HEK293T (cell line): ENCODE measurements at places on chromosomes 2 and 18.

DNA sequence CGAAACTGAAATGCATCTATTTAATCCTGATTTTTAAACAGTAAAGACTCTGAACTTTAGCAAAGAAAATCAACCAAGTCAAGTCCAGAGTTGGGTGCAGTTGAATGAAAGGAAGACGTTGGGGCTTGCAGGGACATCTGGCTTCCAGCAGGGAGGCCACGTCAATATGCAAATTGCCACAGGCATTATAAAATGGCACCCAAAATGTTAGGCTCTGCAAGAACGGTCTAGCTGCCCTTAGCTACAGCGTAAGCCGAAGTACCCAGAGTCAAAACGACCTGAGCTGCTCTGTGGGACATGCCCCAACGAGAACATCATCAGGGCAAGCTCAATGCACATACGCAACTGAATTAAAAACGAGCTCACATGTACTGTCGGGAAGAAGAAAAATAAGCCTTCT lies 30.7 kb downstream of the DOCK10 start:
- DNase-seq: no peak

- DNase-seq: no peak
Observed at GRCh38 chr2:170766693-170767092, 3.5 kb upstream of the ERICH2 start.

GRCh38 chr2:42117182-42117579 lies 52.0 kb upstream of the EML4 start:
- DNase-seq: no peak

GRCh38 chr2:70340075-70340474 lies 38.2 kb upstream of the FAM136A start:
- DNase-seq: no peak

DNA sequence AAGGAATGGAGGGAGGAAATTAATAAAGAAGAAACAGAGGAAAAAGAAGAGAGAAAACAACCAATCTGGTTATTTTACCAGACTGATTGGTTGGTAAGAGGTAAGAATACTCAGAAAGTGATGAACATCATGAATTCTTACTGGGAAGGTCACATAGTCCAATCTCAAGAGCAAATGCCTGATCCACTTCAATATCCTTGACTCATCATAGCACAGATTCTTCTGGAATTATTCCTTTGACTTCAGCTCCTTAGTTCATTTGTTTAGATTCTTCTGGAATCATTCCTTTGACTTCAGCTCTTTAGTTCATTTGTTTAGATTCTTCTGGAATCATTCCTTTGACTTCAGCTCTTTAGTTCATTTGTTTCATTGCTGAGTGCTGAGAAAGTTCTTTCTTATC lies 2030.6 kb upstream of the CELF4 start:
- DNase-seq: no peak

DNA sequence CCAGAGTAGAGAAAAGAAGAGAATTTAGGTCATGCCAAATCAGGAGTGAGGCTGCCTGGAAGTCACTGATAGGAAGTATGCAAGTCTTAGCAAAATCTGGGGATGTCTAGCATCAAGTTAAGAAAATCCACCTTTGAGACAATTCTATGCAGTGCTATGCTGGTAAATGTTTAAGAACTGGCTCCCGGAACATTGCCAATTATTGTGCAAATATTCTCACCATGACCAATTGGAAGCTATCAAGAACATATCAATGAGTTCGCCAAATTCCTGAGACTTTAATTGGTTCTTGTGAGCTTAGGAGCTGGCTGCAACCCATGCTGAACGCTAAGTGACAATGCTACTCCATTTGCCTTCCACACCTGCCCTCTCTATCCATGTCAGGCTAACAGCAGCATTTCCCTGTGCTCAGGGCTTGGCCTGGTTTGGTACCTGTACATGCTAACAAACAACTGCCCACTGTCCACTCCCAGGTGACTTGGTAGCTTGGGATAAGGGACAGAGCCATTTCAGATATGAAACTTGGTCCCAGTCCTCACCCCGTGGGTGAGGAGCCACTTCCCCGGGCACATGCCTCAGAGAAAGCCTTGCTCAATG lies 172.9 kb upstream of the KLHL29 start:
- no peak for DNase-seq

DNA sequence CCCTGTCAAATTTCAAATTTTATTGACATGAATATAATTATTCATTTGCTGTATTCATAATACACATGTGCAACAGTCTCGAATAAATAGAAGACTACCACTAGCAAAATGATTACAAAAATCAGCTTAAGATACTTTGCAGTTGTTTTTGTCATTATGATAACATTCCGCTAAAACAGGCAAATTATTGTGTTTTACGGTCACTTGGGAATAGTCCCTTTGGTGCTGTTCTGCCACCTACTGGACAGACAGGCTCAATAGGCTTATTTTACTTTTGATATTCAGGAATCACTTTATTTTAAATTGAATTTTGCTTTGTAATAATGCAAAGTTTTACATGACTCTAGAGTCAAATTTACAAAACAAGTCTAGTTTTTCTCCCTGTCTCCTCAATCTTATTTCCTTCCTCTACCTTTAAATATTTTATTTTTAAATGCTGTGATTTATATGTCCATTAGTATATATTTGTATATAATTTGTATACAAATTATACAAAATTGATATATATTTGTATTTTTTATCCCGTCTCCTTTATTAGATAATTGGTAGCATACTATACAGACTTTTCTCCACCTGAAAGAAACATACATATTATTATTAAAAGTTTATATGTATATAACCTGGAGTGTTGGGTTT lies 456.3 kb downstream of the DLGAP1 start:
- peak; percentile 8 for DNase-seq

- no peak for DNase-seq
Observed at GRCh38 chr2:144479138-144479537, 40.8 kb downstream of the ZEB2 start.

GRCh38 chr2:43227830-43228281 lies 1.4 kb upstream of the ZFP36L2 start:
- no peak for DNase-seq

- no peak for DNase-seq
Observed at GRCh38 chr2:157486596-157487270, 42.8 kb upstream of the CYTIP start.

DNA sequence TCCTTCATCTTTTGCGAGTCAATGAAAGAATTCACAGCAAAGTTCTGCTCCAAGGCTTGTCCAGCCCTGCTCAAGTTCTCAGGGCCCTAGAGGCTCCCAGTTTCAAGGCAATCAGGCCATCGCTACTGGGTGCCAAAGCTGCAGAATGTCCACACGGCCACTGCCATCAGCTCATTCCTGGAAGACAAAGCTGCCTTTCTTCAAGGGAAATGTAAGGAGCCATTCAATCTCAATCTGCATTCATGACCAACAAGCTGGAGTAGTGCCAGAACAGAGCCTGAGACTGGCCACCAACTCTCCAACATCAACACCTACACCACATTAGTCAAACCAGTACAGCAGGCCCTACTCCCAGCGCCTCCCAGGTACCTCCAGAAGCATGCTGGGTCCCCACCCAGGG lies 202.2 kb downstream of the TCF4 start:
- no peak for DNase-seq

DNA sequence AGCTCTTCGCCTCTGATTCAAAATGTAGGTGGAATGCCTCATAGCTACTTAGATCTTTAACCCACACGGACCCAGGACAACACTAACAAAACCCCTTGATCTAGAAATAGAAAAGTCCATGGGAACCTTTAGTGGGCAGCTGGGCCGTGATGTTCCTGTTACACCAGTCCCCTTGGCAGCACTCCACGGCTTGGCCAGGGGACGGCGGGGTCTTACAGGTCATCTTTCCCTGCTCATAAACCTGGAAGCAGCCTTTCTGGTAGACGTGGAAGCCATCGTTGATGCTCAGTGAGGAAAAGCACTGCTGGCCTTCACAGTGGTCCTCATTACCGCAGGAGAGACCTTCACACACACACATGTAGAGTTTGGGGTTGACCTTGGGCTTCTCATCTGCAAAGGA lies 95.9 kb downstream of the ACVR1 start:
- DNase-seq: no peak

- DNase-seq: no peak
Observed at GRCh38 chr18:46754661-46755292, 2.1 kb downstream of the ST8SIA5 start.

DNA sequence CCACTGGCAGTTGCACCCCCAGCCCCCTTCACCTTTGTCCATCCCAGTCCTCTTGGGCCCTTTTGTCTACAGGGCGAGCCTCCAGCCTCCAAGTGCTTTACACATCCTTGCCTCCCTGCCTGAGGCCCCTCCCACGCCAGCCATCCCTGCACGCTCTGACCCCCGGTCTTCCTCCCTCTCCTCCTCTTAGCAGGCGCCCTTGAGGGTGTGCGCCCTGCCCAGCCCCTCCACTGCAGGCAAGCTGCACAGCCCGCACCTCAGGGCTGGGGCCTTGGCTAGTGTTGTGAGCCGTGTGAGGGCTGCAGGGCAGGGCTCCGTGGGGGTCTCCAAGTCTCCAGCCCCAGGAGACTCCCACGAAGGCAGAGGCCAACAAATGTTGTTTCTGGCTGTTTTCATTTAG lies 6.9 kb downstream of the BOK start:
- DNase-seq: no peak

DNA sequence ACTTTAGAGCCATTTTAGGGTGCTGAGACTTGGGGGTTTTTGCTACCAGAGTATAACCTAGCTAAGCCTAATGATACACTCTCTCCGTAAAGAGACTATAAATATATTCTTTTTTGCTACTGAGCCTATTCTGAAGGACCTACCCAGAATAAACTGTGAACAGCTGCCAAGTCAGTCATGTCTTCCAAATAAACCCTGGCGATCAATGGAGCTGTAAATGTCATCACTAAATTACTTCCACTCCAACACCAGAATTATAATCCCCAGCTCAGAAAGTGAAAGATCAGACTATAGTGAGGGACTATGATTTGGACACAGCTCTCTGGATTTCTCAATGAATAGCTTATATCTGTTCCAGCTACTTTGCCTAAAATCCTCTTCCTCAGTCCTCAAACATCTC lies 178.9 kb downstream of the METTL4 start:
- no peak for DNase-seq

DNA sequence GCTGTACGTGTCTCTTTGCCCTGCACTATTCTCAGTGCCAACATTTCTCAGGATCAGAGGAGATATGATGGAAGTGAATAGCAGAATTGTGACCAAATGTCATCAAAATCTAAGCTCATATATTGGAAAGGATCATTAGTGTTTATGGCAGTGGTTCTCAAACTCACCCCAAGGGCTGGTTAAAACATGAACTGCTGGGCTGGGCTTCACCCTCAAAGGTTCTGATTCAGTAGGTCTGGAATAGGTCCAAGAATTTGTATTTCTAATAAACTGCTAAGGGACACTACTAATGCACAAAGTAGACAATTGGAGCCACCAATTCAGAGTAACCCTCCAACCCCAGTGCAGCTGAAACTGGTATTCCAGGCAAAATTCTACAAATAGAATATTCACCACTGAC lies 317.9 kb upstream of the UBE2E3 start:
- DNase-seq: no peak

- no peak for DNase-seq
Observed at GRCh38 chr2:9439536-9439935, 16.1 kb downstream of the CPSF3 start.

GRCh38 chr18:79507546-79508480 lies 112.1 kb downstream of the NFATC1 start:
- DNase-seq: no peak

DNA sequence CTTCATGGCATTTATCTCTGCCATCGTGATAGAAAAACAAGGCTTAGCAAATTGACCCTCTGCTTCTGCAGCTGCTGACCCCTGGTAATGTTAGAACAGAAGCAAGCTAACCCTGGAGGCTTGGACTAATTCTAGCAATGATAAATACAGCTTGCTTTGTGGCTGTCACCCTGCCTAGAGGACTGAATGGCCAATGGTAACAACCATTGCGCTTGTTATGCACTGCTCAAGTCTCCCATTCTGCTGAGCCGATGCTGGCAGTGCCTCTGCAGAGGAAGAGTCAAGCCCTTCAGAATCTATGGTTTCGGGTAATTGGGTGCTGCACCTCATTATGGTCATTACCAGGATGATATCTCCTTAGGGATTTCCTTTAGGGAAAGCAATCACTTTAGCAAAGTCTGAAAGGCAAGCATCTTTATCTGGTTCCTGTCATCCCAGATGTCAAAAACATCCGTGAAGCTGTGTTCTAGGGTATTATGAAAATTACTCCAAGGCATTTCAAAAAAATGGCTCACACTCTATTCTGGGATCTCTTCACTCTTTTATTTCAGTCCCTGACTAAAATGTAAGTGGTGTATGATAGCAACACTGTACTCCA lies 186.8 kb upstream of the DLGAP1 start:
- DNase-seq: no peak

DNA sequence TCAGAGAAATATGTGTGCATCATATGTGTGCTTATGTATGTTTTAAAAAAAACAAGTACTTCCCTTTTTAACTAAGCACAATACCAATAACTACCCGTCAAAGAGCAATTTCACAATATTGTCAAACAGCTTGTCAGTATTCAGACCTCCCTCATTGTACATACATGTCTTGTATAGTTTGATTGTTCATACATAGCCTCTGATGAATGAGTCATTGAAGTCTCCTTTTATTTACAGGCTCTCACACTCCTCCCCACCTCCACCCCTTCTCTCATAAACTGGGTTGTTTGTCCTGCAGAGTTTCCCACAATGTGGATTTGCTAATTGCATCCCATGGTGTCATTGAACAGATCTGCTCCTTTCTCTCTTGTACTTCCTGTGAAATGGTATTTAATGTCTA lies 132.8 kb upstream of the L3MBTL4 start:
- DNase-seq: no peak

GRCh38 chr2:13616059-13616458 lies 899.3 kb downstream of the TRIB2 start:
- DNase-seq: no peak

- no peak for DNase-seq
Observed at GRCh38 chr2:70965506-70965905, 12.9 kb upstream of the ANKRD53 start.

GRCh38 chr18:31857526-31858106 lies 85.3 kb downstream of the TRAPPC8 start:
- no peak for DNase-seq

DNA sequence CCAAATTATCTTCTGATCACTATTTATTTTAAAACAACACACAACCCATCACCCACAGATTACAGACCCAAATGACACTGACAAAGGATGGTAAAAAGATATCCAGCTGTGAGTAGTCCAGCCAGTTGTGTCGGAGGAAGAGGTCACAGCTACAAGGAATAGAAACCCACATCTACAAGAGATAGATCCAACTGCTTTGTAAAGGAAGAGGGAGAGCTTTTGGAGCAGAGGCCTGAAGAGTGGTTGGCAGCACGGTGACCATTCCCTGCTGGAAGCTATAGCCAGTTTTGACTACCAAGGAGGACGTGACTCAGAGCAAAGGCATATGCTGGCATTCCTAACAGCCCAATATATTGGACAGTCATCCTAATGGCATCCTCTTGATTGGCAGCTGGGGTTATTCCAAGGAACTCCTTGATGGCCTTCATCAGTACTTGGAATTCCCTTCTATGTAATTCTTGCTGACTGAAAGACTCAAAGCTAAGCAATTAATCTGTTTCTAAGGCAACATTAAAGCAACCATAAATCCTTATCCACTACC lies 17.1 kb downstream of the SLC8A1 start:
- DNase-seq: no peak

GRCh38 chr2:172083628-172084394 lies 1.5 kb upstream of the DLX1 start:
- no peak for DNase-seq

GRCh38 chr2:8054070-8054469 lies 627.8 kb upstream of the ID2 start:
- DNase-seq: no peak

- DNase-seq: no peak
Observed at GRCh38 chr2:128448331-128449225, 129.9 kb upstream of the HS6ST1 start.
